ENCODE measurements at places on chromosomes 5 and 9.

DNA sequence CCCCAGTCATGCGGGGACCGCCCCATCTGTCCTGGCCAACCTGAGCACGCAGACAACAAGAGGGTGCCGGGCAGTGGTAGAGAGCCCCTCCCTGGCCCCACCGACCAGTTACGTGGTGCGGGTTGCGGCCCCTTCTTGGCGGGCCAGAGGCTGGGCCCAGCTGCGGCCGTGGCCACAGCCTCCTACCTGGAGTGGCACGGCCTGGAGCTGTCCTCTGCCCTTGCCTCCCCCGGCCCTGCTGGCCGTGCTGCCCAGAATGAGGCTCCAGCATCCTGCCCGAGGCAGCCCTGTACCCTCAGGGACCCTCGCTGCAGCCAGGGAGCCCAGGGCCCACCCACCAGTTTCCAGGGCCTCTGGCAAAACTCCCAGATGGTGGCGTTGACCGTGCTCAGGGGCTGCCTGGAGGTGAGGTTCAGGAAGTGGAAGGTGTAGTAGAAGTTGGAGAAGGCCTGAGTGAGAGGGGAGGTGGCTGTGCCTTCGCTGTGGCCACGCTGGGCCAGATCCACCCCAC lies 5.7 kb downstream of the ENTPD8 start:
- DNase-seq, result no peak

- DNase-seq, result no peak
Observed at GRCh38 chr9:127705577-127706379, 1.0 kb upstream of the CFAP157 start.

DNA sequence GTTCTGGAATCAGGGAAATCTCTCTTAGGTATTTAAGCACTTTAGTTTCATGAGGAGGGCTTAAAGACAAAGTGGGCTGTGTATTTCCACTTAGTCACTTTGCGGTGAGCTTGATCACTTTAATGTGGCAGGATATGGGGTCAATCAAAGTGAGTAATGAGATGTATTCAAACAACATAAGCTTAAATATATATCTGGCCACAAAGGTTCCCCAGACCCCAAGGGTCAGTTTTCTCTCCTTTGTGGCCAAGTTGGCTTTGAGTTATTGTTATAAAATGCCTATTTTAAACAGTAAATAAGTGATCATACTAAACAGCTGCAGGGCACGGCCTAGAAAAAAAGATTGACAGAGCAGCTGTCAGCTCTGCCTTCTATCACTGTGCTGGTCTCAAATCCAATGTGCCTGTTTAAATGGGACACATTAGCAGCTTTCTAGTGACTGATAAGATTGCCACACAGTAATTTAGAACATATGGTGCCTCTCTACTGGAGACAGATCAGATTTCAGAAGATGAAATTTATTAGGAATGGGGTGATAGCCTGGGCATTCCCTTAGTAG lies 363.9 kb downstream of the AGTPBP1 start:
- DNase-seq, result no peak

DNA sequence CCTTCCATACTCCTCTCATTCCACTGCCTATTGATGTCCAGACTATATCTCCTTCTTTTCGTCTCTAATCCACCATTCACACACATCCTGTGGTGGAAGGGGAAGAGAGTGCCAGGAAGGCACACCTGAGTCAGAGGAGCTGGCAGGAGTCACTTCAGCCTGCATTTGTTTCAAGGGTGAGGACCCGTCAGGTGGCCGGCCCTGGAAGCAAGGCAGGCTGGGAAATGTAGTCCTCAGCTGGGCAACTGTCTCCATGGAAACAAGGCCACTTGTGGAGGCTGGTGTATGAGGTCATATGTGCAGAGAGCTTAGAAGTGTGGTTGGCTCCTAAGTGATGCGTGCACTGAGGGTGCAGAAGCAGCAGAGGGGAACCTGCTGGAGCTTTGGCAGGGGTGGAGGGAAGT lies 278.4 kb downstream of the NSG2 start:
- DNase-seq, result no peak

DNA sequence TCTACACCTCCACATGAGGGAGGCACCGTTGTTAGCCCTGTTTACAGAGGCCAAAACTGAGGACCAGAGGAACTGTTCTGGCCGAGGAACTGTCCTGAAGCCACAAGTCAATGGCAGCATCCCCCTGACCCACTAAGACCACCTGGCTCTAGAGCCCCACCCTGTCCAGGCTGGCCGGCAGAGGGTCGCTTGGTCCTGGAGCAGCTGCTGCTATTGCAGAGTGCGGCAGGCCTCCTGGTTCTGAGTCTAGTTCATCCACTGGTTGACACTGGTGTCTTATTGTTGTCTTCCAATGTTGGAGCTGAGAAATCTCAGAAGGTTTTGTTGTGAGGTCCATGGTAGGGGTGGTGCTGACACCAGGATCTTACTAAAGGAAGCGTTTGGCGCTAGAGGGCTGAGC lies 26.6 kb upstream of the ANGPTL2 start:
- no peak for DNase-seq

Data from activated naive CD4-positive, alpha-beta T cell treated with anti-CD3 and anti-CD28 coated beads, Interleukin-2, amount 50 U/mL, for 72 hours (primary cell).